ENCODE measurements at places on chromosomes 5 and 9. TPM values are rescaled to one million over a fixed set of nuclear protein-coding genes. Genes with fewer than 3 reads are reported as not detected.

The NUTM2G gene
- total RNA-seq, result not detected

The PDZD2 gene
- total RNA-seq, result 0.52 TPM

The SUSD3 gene
- total RNA-seq, result 11.0 TPM

The PTGES gene
- total RNA-seq, result 8.7 TPM

The NMRK1 gene
- 18.4 TPM for total RNA-seq

The SLC6A7 gene
- 0.10 TPM for total RNA-seq

The PCDHA1 gene
- total RNA-seq, result not detected

The C5orf34 gene
- 1.9 TPM for total RNA-seq

The GCNT4 gene
- total RNA-seq, result 10.8 TPM

The FOXI1 gene
- 0.10 TPM for total RNA-seq

The SYK gene
- total RNA-seq, result 38.9 TPM

The PCDHGA7 gene
- 0.42 TPM for total RNA-seq

The TICAM2 gene
- total RNA-seq, result 1.2 TPM

The COMMD10 gene
- total RNA-seq, result 40.0 TPM

The ADGRD2 gene
- total RNA-seq, result 0.10 TPM

The MYORG gene
- total RNA-seq, result 0.10 TPM

The LHX3 gene
- total RNA-seq, result not detected

The ANKRD31 gene
- 0.63 TPM for total RNA-seq

The CAMK2A gene
- total RNA-seq, result 0.94 TPM

The SGCD gene
- 0.10 TPM for total RNA-seq

Data from mononuclear cell (primary cell).